Hematopoietic multipotent progenitor cell (in vitro differentiated cells): ENCODE measurements at places on chromosomes 5 and 9. TPM values are rescaled to one million over a fixed set of nuclear protein-coding genes. Genes with fewer than 3 reads are reported as not detected.

GRCh38 chr5:132115375-132115774 lies 41.8 kb downstream of the CSF2 start:
- no peak for DNase-seq

DNA sequence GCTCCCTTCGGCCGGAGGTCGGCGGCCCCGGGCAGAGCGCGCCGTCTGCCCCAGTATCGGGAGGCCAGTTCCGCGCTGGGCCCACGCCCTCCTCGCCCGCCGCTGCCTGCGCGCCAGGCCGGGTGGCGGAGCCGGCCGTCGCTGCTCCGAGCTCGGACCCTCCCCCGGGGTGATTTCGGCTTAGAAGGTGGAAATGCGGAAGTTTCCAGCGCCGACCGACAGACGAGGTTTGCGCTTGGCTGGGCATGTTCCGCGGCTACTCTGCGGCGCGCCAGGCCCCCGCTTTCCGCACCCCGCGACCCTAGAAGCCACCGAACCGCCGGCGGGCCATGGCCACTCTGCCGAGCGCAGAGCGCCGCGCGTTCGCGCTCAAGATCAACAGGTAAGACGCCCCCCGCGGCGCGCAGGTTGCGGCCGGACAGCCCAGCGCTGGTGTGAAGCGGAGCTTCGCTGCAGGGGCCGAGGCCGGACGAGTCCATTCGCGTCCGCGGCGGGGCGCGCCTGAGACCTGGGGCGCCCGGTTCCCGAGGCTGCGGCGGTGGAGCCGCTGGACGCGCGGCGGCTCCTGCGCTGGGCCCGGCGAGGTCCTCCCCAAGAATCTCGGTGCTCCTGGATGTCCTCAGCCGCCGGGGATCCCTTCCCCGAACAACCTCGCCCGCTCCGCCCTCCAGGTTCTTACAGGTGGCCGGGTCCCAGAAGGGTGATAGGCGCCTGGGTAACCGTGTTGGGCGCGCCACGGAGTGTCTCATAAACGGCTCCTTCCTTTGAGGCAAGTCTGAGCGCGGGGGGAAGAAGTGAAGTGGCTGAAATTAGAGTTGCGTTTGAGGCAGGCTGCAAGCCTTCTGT lies at the start of gene DOCK8:
Gene DOCK8 (plus strand): TSS at position 218 of the 846 bp plus-strand sequence. CDS start 112 bp downstream, at position 330.
- DNase-seq, result peak; percentile 85

The RELL2 gene
- total RNA-seq, result 2.4 TPM

- no peak for DNase-seq
Observed at GRCh38 chr5:181243018-181243563, 615 bp downstream of the RACK1 start.

DNA sequence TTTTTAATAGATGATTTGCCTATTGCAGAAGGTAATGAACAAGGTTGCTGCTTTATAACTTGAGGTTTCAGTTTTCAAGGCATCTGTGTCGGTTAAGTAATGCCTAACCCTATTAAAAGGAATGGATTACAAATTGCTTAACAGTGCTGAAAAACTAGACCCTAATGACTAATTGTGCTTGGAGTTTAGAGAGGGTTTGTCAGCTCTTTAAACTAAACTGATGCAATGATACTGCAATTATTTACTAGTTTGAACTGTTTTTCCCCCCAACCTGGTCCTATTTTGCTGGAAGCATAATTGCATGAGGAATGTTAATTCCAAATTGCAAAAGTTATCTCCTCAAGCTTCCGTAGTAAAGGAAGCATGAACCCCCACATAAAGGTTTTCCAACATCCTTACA lies 39.3 kb upstream of the TLX3 start:
- DNase-seq, result no peak

DNA sequence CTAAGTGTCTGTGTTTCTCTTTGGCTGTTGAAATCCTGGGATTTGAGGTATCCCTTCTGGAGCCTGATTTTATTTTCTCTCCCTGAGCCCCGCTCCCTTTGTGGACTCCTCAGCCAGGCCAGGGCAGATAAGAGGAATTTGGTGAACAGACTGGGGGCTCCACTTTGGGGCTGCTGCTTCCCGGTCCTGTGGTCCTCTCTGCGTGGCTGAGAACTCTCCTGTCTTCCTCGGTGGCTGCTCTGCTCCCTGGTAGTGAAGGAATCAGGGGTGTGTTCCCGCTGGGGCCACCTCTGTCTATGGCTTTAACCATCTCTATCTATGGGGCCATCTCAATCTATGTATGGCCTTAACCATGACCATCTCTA lies 71.7 kb upstream of the SH3PXD2B start:
- DNase-seq, result no peak

DNA sequence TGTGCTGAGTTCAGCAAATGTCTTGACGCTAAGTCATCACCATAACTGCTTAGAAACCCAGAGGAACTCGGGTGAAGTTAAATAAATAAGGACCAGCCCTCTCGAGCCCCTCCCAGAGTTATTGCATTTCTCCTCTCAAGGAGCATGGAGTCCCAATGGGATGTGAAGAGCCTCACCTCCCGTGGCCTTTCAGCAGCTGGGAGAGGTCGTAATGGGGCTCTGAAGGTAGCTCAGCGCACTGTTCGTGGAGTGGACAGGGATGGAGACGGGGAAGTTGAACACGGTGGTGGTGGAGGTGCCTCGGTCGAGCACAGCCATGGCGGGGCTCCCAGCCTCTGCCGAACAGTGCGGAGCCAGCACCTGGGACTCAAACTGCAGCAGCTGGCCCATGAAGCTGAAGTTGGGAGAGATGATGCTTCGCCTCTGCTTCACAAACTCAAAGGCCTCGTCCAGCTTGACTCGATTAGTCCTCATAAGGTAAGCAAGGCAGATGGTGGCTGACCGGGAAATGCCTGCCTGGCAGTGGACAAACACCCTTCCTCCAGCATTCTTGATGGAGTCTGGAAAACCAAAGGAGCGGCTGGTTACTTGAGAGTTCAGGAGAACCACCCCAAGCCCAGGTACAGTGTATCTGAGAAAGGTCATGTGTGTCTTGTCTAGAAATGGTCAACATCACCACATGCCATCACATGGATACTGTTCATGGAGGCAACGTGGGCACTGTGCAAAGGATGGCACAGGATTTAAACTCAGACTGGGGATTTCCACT lies 2.2 kb downstream of the DUSP1 start:
- DNase-seq, result no peak
